ENCODE measurements at places on chromosomes 12 and 14.
A peak's percentile ranks its signal among the peaks of the same experiment; 100 is the strongest.

GRCh38 chr12:13251521-13251920 lies 55.0 kb downstream of the EMP1 start:
- H3K4me1 ChIP-seq = peaks cover 8% of the 10 kb centered on the region
- peaks cover 3% of the 10 kb centered on the region for H3K36me3 ChIP-seq
- H3K4me3 ChIP-seq = no peak overlapping the region

DNA sequence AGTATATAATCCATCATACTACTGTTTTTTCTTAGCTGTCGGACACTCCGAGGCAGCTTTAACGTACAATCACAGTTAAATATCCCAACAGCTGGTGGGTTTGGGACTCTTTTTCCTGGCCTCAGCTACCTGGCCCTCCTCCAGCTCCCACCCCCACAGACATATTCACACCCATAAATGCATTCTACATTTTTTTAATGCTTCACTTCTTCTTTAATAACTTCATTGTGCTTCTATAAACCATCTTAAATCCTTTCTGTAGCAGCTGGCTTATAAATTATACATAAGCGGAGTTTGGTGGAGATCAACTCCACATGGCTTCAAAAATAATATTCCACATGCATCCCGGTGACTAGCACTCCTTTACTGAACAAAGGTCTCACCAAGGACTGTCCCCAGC lies 33.3 kb downstream of the TDG start:
- peaks cover 62% of the 10 kb centered on the region for H3K27me3 ChIP-seq
- H3K4me3 ChIP-seq = no peak overlapping the region
- peaks cover 3% of the 10 kb centered on the region for H3K36me3 ChIP-seq
- peaks cover 2% of the 10 kb centered on the region for H3K4me1 ChIP-seq
- H3K27ac ChIP-seq = no peak overlapping the region
- DNase-seq = no peak

GRCh38 chr14:100609331-100609870 lies 22.2 kb upstream of the BEGAIN start:
- H3K4me1 ChIP-seq = peaks cover 5% of the 10 kb centered on the region
- H3K27me3 ChIP-seq = peaks cover 13% of the 10 kb centered on the region
- H3K36me3 ChIP-seq = no peaks in the 10 kb centered on the region

DNA sequence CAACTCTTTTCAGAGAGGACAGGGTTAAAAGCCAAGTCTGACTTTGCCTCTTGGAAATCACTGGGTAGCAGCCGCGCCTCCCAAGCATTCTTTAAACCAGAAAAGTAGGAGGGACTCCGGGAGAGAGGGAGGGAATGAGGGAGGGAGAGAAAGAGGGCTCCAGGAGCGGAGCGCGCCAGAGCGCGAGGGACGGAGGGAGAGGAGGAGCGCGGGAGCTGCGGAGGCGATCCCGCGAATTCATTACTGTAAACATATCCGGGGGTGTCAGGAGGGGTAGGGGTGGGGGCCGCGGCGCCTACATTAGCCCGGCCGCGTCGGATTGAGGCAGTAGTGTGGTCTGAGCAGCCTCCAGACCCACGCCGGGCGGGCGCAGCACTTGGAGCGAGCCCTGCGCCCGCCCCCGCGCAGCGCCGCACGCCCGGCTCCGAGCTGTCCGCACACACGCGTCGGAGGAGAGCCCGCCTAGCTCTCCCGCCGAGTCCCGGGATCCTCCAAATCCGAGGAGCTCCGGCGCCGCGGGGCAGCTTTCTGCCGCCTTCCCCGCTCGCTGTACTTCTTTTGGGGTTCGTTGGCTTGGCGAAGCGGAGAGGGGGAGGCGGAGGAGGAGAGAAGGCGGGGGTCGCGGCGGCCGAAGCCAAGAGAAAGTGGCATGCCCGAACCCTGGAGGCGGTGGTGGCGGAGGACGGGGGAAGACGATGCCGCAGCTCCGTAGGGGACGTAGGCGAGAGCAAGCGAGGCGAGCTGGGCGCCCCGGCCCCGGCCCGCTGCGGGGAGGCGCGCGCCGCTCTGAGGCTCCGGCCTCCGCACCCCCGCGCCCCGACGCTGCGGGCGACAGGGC lies 3.3 kb downstream of the FLRT2 start:
- no peak overlapping the region for H3K27ac ChIP-seq
- H3K4me3 ChIP-seq = no peak overlapping the region
- DNase-seq = no peak
- H3K4me1 ChIP-seq = peaks cover 8% of the 10 kb centered on the region
- peaks cover 58% of the 10 kb centered on the region for H3K27me3 ChIP-seq

DNA sequence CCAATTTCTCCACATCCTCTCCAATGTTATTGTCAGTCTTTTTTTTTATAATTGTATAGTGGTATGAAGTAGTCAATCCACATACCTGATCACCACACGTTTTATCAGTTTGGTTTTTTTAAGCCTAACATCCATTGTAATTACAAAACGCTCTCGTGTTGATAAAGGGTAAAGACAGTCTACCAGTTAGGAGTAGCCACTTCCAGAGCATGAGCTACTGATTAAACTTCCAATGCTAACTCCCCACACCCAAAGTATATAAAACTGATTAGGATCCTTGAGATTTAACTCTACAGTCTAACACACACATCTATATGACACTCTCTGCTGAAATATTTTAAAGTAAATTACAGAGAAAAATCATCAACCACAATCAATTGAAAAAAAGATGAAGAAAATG lies 20.7 kb downstream of the CPNE8 start:
- H3K36me3 ChIP-seq = no peaks in the 10 kb centered on the region
- H3K27ac ChIP-seq = no peak overlapping the region
- DNase-seq = no peak
- no peak overlapping the region for H3K4me3 ChIP-seq

DNA sequence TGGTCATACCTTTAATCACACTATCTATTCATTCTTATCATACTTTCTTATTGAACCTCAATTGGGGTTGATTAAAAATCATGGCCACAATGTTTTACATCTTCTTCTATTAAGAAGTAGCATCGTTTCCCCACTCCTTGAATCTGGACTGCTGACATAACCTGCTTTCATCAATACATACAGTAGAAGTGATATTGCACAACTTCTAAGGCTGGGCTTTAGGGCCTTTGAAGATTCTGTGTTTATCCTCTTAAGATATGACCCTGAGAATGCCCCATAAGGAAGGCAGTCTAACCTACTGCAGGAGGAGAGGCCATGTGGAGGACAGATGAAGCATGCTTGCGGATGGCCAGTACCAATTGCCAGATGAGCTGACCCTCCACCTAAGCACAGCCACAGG lies 1142.8 kb upstream of the SEL1L start:
- DNase-seq = no peak
- H3K4me1 ChIP-seq = no peaks in the 10 kb centered on the region
- no peak overlapping the region for H3K27ac ChIP-seq
- H3K36me3 ChIP-seq = no peaks in the 10 kb centered on the region

DNA sequence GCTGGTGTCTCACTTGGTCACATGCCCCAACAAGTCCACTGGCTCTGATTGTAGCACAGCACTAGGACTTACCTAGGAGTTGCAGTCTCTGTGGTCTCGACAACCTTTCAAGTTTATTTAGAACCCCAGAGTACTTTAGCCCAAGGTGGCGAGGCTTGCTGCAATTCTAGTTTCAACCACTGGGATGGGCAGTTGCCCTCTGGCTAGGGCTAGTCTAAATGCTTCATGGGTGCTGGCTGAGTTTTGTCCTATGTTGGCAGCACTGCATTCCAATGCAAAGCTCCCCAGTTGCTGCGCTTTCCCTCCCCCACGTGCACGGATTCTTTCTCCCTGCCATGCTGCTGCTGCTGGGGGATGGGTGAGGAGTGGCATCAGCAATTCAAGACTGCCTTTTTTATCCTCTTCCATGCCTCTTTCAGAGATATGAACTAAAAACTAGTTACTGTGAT lies 207.9 kb downstream of the SYNE2 start:
- DNase-seq = no peak
- peaks cover 16% of the 10 kb centered on the region for H3K36me3 ChIP-seq
- H3K4me1 ChIP-seq = peaks cover 12% of the 10 kb centered on the region
- no peak overlapping the region for H3K4me3 ChIP-seq
- H3K27me3 ChIP-seq = no peaks in the 10 kb centered on the region
- H3K27ac ChIP-seq = no peak overlapping the region

GRCh38 chr12:111287125-111287900 lies 81.6 kb downstream of the PHETA1 start:
- H3K4me1 ChIP-seq = no peaks in the 10 kb centered on the region
- no peak overlapping the region for H3K4me3 ChIP-seq
- peaks cover 33% of the 10 kb centered on the region for H3K27me3 ChIP-seq
- no peak overlapping the region for H3K27ac ChIP-seq
- DNase-seq = no peak

GRCh38 chr14:35534208-35534872 lies 376 bp downstream of the INSM2 start:
- peaks cover 13% of the 10 kb centered on the region for H3K4me1 ChIP-seq
- peaks cover 53% of the 10 kb centered on the region for H3K27me3 ChIP-seq
- no peak for DNase-seq
- peaks cover 5% of the 10 kb centered on the region for H3K36me3 ChIP-seq
- H3K27ac ChIP-seq = no peak overlapping the region
- H3K4me3 ChIP-seq = peak overlapping the region; percentile 87
